ENCODE measurements at places on chromosomes 7 and 10. TPM values are rescaled to one million over a fixed set of nuclear protein-coding genes. Genes with fewer than 3 reads are reported as not detected.

Gene TUBB8
- total RNA-seq: not detected

Gene ASIC3
- 6.2 TPM for total RNA-seq

Gene SPDYE17
- total RNA-seq: not detected

Gene ZNF804B
- total RNA-seq: not detected

Gene HOXA2
- not detected for total RNA-seq

Gene AKR1D1
- total RNA-seq: not detected

Gene IQUB
- not detected for total RNA-seq

Gene HECTD2
- total RNA-seq: 2.9 TPM

Gene CCL26
- not detected for total RNA-seq

Gene HOXA7
- not detected for total RNA-seq

DNA sequence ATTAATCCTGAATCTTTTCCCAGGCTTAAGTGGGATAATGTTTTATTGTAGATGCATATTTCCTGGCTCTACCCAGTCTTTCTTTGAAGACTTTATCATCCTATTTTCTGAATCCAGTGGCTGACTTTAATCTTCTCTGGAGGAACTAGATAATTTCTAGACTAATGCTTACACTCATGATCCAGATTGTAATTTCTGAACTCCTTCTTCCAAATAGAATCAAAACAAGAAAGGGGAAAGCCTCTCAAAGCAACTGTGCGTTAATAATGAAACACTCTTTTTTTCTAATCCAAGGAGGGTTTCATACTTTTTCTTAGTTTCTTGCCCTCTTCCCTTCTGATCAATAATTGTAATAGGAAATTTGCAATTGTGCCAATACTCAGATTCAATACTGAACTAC, 8.0 kb downstream of the GSTK1 start:
- H3K27me3 ChIP-seq: no peaks in the 10 kb centered on the region
- no peak overlapping the region for H3K4me3 ChIP-seq
- peaks cover 54% of the 10 kb centered on the region for H3K36me3 ChIP-seq
- DNase-seq: no peak
- peaks cover 40% of the 10 kb centered on the region for H3K4me1 ChIP-seq
- no peak overlapping the region for H3K27ac ChIP-seq

GRCh38 chr7:50608196-50608906, 43.1 kb upstream of the DDC start:
- peaks cover 43% of the 10 kb centered on the region for H3K4me1 ChIP-seq
- H3K27me3 ChIP-seq: peaks cover 2% of the 10 kb centered on the region
- DNase-seq: no peak
- peaks cover 6% of the 10 kb centered on the region for H3K36me3 ChIP-seq
- peak overlapping the region; percentile 19 for H3K4me3 ChIP-seq
- H3K27ac ChIP-seq: peak overlapping the region; percentile 13

GRCh38 chr7:98133621-98134303, 27.1 kb downstream of the LMTK2 start:
- H3K36me3 ChIP-seq: peaks cover 8% of the 10 kb centered on the region
- no peak for DNase-seq
- peaks cover 42% of the 10 kb centered on the region for H3K4me1 ChIP-seq
- H3K27ac ChIP-seq: no peak overlapping the region
- H3K4me3 ChIP-seq: no peak overlapping the region

DNA sequence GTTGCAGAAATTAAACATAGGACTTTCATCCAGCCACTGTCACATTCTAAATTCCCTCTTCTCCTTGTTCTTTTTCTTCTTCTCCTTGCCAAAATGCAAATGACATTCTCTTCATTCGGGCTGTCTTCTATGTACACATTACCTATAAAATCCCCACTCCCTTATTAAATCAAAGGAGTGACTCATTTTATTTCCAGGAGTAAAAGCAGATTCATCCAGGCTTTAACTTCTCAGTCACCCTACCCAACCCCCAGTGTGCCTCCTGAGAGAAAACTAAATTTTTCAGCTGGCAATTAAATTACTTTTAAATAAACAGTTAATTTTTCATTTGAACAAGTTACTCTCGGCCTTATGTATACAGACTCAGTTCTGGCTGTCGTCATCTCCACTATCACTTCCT, 223.9 kb upstream of the SHH start:
- DNase-seq: no peak
- H3K27ac ChIP-seq: no peak overlapping the region
- H3K27me3 ChIP-seq: no peaks in the 10 kb centered on the region
- H3K4me3 ChIP-seq: no peak overlapping the region
- H3K4me1 ChIP-seq: no peaks in the 10 kb centered on the region

GRCh38 chr10:22609251-22609650, 105.1 kb downstream of the PIP4K2A start:
- H3K36me3 ChIP-seq: peaks cover 63% of the 10 kb centered on the region
- no peak for DNase-seq
- no peak overlapping the region for H3K27ac ChIP-seq
- no peak overlapping the region for H3K4me3 ChIP-seq
- H3K27me3 ChIP-seq: no peaks in the 10 kb centered on the region
- peaks cover 93% of the 10 kb centered on the region for H3K4me1 ChIP-seq

DNA sequence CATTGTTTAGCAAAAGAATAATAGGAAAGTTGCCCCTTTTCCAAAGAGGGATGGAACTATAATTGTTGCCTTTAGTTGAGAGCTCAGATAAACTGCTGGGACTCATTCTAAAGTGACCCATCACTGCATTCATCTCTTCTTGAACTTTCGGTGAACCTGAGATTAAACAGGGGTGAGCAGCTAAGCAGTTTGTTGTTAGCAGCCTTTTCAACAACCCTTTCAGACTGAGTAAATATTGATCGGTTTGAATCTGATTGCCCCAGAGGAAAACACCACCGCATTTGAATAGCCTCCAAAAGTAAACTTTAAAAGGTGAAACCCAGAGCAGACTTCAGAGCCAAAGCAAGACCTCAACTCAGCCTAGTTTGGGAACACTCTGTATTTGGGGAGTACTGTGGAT, 4.7 kb downstream of the HOXA1 start:
- H3K36me3 ChIP-seq: peaks cover 3% of the 10 kb centered on the region
- peaks cover 13% of the 10 kb centered on the region for H3K4me1 ChIP-seq
- no peak overlapping the region for H3K27ac ChIP-seq
- H3K27me3 ChIP-seq: peaks cover 83% of the 10 kb centered on the region
- no peak overlapping the region for H3K4me3 ChIP-seq

DNA sequence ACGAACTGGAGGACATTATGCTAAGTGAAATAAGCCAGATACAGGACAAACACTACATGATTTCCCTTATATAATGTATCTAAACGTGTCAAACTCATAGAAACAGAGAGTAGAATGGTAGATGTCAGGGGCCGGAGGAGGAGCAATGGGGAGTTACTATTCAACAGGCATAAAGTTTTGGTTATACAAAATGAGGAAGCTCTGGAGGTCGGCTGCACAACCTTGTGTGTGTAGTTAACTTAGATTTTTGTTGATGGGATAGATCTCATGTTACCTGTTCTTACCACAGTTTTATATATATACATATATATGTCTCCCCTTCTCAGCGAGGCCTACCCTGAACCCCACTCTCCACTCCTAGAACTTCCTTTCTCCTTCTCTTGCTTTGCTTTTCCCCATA, 22.4 kb upstream of the TECTB start:
- no peaks in the 10 kb centered on the region for H3K36me3 ChIP-seq
- H3K4me3 ChIP-seq: no peak overlapping the region
- no peak for DNase-seq
- H3K4me1 ChIP-seq: no peaks in the 10 kb centered on the region
- H3K27me3 ChIP-seq: peaks cover 3% of the 10 kb centered on the region

DNA sequence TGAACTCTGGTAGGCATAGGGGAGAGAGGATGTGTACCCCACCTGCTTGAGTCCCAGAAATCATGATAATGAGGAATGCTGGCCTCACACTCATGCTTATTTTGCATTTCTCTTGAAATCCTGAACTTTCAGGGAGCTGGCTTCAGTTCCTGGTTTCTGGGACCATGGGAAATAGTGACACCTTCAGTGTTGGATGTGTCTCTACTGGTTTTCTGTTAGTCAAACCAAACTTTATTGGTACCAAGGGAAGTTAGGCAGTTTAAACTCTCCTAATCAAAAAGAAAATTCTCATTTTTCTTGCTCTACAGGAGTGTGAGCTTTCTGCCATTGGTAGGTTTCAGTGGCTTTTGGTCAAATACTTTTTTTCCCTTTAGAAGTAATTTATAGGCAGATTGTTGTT, 11.8 kb upstream of the PCGF5 start:
- H3K27me3 ChIP-seq: no peaks in the 10 kb centered on the region
- no peak overlapping the region for H3K27ac ChIP-seq
- no peaks in the 10 kb centered on the region for H3K36me3 ChIP-seq
- H3K4me1 ChIP-seq: peaks cover 47% of the 10 kb centered on the region
- H3K4me3 ChIP-seq: no peak overlapping the region
- DNase-seq: no peak

- H3K4me3 ChIP-seq: no peak overlapping the region
- H3K27ac ChIP-seq: no peak overlapping the region
- H3K36me3 ChIP-seq: peaks cover 51% of the 10 kb centered on the region
- H3K4me1 ChIP-seq: peaks cover 62% of the 10 kb centered on the region
- no peaks in the 10 kb centered on the region for H3K27me3 ChIP-seq
- no peak for DNase-seq
Observed at GRCh38 chr10:78042752-78043104, 9.1 kb downstream of the RPS24 start.

- no peak overlapping the region for H3K4me3 ChIP-seq
- DNase-seq: no peak
- no peaks in the 10 kb centered on the region for H3K36me3 ChIP-seq
- no peak overlapping the region for H3K27ac ChIP-seq
- H3K4me1 ChIP-seq: no peaks in the 10 kb centered on the region
Observed at GRCh38 chr10:87721781-87722180, 62.1 kb downstream of the PAPSS2 start.

DNA sequence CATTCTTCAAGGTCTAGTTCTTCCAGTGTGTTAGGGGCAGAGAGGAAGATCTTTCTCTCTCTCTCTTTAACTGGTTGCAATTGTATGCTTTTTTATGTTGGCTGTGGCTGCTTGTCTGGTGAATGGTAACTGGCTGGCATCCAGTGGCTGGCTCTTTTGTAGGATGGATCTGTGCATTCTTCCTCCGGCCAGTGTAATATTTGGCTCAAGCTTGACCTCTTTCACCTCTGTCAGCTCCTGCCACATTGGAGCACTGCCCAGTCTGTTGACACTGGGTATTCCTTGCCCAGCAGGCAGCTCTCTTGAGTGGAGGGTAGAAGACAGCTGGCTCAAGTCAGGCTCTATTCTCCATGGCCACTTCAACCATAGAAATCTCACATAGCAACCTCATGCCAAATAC, 528.3 kb downstream of the PHTF2 start:
- no peaks in the 10 kb centered on the region for H3K4me1 ChIP-seq
- no peaks in the 10 kb centered on the region for H3K36me3 ChIP-seq
- no peak for DNase-seq
- no peak overlapping the region for H3K4me3 ChIP-seq
- no peak overlapping the region for H3K27ac ChIP-seq

DNA sequence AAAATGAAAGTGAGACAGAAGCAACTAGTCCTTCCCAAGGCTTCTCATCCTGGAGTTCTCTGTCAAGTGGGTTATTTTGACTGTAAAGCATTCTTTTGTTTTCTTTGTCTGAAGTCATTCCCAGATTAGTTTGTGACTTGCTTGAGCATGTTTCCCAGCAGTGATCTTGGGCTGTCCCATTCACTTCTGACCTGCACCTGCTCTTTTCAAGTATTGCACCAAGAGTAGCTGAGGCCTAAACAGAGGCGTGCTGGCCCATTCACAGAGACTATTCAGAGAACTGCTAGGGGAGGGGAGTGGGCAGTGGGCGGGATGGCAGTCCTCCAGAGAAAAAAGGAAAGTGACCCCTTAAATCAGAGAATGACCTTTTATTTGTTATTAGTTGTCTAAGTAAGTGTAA, 61.3 kb downstream of the CACNA2D1 start:
- H3K4me3 ChIP-seq: no peak overlapping the region
- no peaks in the 10 kb centered on the region for H3K36me3 ChIP-seq
- no peak overlapping the region for H3K27ac ChIP-seq
- H3K4me1 ChIP-seq: no peaks in the 10 kb centered on the region
- no peak for DNase-seq
- H3K27me3 ChIP-seq: no peaks in the 10 kb centered on the region

- H3K27ac ChIP-seq: no peak within 1 kb of the TSS
- no peaks in the 10 kb centered on the region for H3K36me3 ChIP-seq
- no peaks in the 10 kb centered on the region for H3K27me3 ChIP-seq
- H3K4me3 ChIP-seq: peak within 1 kb of the TSS; percentile 76
Observed at GRCh38 chr7:84194484-84195271, at the start of gene SEMA3A. Gene SEMA3A (minus strand): TSS chr7:84194789. CDS start chr7:84194586, 203 bp downstream.

- no peak overlapping the region for H3K4me3 ChIP-seq
- no peaks in the 10 kb centered on the region for H3K36me3 ChIP-seq
- no peaks in the 10 kb centered on the region for H3K27me3 ChIP-seq
- DNase-seq: no peak
Observed at GRCh38 chr10:77185696-77186095, 451.9 kb downstream of the KCNMA1 start.

DNA sequence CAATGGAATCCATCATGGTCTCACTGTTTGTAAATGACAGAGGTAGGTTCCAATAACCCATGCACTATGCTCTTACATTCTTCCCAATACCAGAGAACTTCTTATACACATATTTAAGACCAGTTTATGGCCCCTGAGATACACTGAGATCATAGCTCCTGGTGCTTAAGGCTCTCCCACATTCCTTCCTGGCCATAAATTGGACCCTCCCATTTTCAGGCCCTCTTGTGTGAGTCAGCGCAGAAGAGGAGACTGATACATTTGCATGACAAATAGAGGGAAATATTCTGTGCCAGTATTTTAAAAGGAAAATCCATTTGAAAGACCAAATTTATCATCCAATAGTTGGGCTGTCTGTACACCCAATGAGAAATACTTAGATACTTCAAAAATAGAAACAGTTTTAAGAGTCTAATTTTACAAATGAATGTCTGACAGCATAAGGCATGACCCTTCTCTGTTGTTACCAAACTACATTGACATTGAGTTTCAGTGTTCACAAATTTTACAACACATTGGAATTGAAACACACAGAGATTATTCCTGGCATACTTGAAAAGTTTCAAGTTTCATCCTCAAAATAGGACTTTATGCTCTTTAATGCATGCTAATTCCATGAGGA, 35.3 kb downstream of the SLC16A9 start:
- H3K27me3 ChIP-seq: no peaks in the 10 kb centered on the region
- H3K36me3 ChIP-seq: no peaks in the 10 kb centered on the region
- no peak for DNase-seq
- H3K4me3 ChIP-seq: no peak overlapping the region

DNA sequence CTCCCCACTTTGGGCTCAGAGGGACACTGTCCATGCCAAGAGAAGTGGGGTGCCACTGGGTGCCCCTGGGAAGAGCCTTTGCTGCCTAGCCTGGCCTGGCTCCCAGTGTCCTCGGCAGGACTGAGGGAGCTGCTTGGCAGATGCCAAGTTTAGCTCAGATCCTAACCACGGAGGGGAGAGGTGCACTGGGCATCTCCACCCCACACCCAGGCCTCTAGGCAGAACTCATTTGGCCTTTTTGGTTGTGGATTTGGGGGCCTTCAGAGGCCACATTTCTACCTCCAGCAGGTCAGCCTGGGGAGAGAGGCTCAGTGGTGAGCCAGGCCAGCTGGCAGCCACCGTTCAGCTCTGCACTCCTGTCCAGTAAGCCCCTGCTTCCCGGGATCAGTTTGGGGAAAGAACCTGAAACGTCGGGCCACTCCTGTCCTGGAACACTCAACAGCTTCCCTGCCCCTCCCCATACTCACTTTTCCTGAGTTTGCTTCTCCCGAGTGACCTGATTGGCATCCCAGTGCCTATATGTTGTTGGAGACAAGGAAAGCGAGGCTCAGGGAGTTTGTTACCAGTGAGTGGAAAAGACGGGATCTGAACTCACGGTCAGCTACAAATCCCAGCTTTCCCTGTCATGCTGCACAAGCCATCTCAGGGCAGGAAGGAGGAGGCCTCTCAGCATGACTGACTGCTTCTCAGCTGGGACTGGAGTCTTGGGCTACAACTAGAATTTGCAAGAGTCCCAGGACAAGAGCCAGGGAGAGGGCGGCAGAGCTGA, 11.2 kb upstream of the CXCL12 start:
- H3K36me3 ChIP-seq: no peaks in the 10 kb centered on the region
- peaks cover 10% of the 10 kb centered on the region for H3K27me3 ChIP-seq
- no peak overlapping the region for H3K4me3 ChIP-seq
- no peak for DNase-seq
- no peak overlapping the region for H3K27ac ChIP-seq
- no peaks in the 10 kb centered on the region for H3K4me1 ChIP-seq

Measured in activated CD4-positive, alpha-beta memory T cell treated with anti-CD3 and anti-CD28 coated beads, Interleukin-2, amount 10 ng/mL, durations not matched to agents 7 days and 5 days (primary cell).